ENCODE measurements at places on chromosomes 1 and 21.

DNA sequence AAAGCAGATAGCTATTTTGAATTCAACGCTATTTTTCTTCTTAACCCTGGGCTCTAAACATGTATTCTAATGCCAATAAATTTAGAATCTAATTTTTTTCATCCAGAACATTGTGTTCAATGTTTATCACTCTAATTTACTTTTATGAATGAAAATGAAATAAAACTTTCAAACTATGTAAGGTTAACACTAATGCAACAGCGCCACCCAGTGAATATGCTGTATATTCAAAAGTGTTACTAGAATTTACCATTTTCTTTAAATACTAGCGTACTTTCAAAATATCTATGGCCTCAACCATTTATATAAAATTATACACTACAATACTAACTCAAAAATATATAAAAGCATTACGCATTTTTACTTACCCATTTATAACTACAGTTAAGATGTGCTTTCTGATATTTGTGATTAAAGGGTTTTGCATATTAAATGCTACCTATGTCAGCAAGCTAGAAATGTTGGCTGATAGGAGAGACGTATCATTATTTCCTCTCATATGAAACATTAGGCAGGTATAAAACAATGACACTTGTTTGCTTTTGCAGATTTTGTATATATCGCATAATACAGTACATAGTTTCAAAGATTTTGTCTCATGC lies 5.9 kb upstream of the NUF2 start:
- DNase-seq = no peak

DNA sequence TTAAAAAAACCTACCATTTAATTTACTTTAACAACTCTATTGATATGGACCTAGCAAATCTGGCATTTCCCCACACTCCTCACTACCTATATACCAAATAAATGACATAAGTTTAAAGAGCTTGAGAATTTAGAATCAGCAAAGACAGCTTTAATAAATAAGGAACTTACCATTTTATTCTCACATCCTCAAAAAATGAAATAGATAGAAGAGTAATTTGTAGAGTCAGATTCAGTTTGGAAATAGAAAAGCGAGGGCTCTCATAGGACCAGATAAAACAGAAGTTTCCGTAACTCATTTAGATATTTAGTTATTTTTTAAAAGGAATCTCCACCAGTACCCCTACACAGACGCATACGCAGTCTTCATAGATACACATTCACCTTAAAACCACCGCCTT lies 117.9 kb downstream of the RGS2 start:
- DNase-seq = no peak

DNA sequence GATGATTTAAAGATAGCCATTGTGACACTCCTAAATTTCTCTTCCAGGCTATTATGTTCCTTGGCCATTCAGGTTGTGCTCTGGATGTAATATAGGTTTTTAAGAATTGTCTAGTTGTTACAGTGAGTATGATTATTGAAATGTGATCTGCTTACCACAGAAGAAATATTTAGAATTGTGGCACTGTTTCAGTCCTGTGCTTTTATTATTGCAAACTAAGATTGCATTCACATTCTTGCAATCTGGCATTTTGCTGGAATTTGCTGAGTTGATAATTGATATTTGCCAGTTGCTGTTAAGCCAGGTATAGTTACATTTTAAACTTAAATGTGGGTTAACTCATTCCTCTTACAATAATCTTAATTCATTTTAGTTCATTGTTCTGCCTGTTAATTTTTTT lies 22.3 kb downstream of the EXO1 start:
- DNase-seq = no peak

- DNase-seq = no peak
Observed at GRCh38 chr21:46038341-46038829, 56.8 kb downstream of the COL6A1 start.

DNA sequence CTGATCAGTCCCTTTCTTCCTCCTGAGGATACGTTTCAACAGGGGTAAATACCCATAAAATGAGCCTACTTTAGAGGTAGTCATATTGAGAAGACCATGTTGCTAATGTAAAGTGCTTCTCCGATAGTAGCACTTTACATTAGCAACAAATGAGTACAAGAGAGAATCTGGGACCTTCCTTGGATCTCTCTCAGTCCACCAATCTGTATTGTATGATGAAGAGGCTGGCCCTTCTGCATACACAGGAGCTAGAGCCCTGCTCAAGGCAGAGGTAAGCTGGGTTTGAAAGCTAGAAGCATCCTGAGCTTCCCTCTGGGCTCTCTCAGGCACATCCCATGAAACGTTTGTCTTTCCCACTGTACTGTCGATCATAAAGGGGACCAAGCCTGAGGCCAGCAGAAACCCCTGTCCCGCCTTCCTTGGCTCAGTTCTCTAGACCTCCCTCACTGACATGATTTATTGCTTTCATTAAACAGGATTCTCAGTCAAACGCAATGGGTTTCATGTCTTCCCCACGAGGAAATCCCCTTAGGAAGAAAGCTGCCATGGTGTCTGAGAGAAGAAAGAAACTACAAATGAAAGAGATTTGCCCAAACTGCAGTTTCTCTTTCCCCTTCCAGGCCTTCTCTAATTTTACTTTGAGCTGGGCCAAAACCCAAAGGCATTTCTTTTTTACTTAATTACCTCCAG lies 62.8 kb upstream of the BCAR3 start:
- peak; percentile 52 for DNase-seq

- no peak for DNase-seq
Observed at GRCh38 chr1:91624331-91624730, 123.7 kb downstream of the CDC7 start.

- DNase-seq = no peak
Observed at GRCh38 chr21:32442566-32443318, 30.2 kb downstream of the EVA1C start.

GRCh38 chr1:87305151-87305550 lies 23.5 kb upstream of the LMO4 start:
- no peak for DNase-seq

GRCh38 chr1:6827079-6827478 lies 41.8 kb downstream of the CAMTA1 start:
- no peak for DNase-seq

GRCh38 chr1:225426395-225427234 lies 1.2 kb downstream of the LBR start:
- peak; percentile 73 for DNase-seq

DNA sequence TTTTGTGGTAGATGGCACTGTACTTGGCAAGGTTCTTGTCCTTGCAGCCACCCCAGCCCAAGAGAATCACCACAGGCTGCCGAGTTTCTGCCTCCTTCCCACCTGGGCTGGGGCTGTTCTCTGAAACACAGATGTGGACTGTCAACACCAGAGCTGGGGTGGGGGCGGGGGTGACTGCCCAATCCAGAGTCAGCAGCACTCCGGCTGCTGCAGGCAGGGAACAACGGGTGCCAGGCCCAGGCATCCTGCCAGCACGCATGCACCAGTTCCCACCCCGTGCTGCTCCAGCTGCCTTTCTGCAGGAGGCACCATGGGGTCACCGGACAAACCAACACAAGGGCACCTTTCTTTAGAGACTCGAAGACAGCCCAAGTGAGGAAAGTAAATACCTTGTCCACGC lies 14.1 kb downstream of the TMEM53 start:
- no peak for DNase-seq

DNA sequence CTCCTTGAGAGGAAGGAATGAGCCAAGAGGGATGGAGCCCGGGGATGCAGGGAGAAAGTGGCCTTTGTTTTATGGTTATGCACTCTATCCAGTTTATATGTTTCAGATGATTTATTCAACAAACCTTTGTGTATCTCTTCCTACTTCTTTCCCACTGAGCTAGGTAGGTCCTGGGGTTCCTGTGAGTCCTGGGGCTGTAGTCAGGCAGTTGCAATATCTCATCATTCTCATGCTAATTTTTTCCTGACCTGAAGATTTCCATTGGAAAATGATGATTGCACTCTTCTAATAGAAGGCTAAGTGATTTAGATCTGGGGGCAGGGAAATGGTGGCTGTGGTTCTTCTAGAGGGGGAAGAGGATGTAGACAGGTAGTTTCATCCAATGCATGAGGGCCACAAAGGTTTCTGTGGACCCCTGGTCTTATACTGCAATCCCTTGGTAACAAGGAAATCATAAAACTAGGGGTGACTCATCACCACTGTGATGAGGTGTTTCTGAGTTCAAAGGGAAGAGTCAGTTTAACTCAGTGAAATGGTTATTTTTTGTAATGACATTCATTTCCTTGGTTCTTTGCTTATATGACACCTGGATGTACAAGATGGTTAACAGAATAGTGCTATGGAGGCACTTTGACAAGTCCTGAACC lies 20.2 kb downstream of the B3GALT5 start:
- DNase-seq = no peak

- DNase-seq = no peak
Observed at GRCh38 chr1:34167389-34167788, 2.4 kb upstream of the CSMD2 start.

- no peak for DNase-seq
Observed at GRCh38 chr1:115261496-115261895, 76.6 kb downstream of the NGF start.

DNA sequence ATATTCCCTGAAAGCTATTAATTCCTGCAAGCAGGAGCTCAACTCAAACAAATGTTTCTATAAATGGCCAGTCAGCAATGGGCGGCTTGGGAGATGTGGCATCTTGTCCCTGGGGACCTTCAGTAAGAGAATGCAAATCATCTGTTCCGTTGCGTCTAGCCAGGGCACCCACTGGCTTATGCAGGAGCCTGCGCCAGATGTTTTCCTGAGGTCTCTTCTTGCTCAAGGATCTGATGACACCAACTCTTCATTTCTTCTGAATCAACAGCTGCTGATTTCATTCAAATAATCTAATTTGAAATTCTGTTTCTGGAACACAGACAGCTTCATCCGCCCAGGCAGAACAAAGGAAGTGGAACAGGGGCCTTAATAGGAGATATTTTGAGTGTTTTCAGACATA lies 70.0 kb upstream of the AJAP1 start:
- DNase-seq = no peak

- no peak for DNase-seq
Observed at GRCh38 chr1:216723274-216723780, at the start of gene ESRRG. Gene ESRRG, minus strand, starts transcription at chr1:216723429. Its CDS starts 130 bp downstream, at chr1:216723299.

DNA sequence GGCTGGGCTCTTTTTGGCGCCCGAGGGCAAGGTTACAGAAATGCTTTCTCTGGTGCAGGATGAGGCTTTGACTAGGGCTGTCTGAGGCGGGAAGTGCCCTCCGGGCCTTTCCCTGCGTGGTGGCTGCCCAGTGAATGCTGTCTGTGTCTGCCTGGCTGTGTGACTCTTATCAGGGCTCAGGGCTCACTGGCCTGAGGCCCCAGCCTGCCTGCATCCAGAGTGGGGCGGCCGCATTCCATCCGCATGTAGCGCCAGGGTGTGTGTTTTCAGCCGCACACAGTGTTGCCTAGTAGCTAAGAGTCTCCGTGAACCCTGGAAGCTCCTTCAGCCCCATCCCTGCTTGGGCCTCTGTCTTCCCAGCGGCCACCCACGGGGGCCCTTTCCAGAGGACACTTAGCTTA lies 59.1 kb downstream of the FAAP20 start:
- no peak for DNase-seq

- no peak for DNase-seq
Observed at GRCh38 chr1:229046251-229046853, 224.6 kb upstream of the RAB4A start.

DNA sequence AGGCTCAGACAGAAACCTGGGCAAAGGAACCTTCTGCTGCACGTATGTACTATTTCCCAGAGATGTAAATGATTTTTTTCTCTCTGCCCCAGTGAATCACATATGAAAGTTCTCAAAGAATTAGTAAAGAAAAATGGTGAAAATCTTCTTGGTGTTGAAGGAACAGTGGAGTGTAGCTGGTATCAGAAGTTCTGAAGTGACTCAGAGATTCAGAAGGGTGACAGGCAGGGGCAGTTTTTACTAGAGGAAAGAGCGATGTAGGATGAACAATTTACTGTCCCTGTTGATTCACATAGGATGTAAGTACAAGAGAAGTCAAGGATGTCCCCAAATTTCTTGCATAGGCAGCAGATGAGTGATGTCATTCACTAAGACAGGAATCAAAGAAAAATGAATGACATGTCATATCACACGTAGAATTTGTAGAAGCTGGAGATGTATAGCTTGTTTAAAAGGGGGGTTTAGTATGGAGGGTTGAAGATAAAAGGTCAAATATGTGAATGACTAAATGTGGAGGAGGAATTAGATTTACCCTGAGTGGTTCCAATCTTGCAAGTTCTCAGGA lies 26.4 kb downstream of the WLS start:
- DNase-seq = no peak

DNA sequence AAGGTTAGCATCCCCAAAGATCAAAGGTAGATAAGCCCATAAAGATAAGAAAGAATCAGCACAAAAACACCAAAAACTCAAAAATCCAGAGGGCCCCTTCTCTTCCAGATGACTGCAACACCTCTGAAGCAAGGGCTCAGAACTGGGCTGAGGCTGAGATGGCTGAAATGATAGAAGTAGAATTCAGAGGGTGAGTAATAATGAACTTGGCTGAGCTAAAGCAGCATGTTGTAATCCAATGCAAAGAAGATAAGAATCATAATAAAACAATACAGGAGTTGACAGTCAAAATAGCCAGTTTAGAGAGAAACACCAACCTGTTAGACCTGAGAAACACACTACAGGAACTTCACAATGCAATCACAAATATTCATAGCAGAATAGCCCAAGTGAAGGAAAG lies 406.9 kb upstream of the CXADR start:
- no peak for DNase-seq

DNA sequence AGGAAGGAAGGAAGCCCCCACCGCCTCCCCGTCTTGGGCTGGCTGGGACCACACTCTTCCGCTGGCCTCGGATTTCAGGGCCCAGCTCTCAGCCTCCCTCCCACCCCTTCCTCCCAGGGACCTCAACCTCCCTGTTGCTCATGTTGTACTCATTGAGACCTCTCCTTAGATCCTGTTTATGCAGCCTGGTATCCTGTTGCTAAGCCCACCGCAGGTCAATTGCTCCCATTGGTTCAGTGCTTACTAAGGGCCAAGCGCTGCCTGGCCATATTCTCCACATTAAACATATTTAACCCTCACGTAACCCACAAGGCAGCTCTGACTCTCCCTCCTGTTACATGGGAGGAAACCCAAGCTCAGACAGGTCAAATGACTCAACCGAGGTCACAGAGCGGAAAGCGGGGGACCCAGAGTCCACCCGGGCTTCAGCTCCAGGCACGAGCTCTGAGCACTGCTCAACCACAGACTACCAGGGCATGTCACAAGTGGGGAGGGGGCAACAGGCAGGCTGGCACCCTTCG lies 23.2 kb upstream of the H6PD start:
- no peak for DNase-seq

- DNase-seq = no peak
Observed at GRCh38 chr1:92367496-92367895, 68.6 kb downstream of the RPAP2 start.

DNA sequence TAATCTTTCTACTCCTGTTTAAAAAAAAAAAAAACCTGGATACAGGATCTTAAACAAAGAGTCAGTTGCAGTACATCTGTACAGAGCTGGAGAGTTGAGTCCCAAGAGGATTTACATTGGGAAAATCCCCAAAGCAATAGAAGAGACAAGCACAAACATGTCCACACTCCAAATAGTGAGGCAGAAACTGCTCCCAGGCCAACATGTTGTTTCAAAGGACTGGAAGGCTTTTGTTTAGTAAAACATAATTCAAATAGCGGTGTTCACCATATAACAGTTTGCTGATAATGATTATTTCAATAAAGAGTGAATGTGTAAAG lies 425.4 kb downstream of the ADGRL2 start:
- no peak for DNase-seq
